ENCODE measurements at places on chromosomes 5 and 9.

DNA sequence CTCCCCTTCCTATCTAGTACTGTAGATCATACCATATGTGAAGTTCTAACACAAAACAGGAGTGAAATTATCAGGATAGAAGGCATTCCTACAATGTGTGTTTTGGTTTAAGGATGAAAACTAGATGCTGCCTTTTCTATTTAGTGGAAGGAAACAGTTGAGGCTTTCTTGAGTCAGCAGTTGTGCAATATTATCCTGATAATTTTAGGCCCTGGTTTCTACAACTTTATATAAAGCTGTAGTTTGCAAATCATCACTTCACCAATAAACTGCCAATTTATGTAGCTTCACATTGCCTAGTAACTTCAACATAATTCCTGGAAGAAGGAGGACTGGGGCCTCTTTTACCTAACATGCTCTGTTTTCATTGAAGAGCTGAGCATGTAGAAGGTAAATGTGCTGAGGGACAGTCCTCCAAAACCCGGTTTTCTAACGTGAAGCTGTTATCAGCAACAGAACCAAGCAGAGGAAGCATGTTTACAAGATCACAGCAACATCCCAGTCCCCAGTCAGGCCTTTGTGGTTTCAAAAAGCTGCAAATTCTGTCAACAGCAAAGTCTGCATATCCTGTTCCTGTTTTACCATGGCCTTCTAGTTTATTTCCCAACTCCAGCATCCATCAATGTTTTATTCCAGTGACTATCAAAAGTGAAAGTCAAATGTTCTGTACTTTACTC is 513.4 kb upstream of the MEF2C start:
- no peak for DNase-seq

DNA sequence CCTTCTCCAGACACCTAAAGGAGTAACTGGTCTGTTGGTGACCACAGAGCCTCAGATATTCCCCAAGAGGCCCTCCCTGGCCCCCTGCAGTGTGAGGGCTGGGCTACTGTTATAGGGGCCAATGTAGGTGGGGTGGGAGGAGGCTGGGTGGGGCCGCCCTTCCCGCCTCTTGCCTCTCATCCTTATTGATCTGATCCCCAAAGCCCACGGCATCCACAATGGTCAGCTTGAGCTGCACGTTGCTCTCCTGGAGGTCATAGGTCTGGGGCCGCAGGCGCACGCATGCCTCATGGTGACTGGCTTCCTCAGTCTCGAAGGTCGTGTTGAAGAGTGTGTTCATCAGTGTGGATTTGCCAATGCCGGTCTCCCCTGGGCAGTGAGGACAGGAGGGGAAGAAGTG is 13.0 kb downstream of the SEPTIN8 start:
- DNase-seq = no peak

DNA sequence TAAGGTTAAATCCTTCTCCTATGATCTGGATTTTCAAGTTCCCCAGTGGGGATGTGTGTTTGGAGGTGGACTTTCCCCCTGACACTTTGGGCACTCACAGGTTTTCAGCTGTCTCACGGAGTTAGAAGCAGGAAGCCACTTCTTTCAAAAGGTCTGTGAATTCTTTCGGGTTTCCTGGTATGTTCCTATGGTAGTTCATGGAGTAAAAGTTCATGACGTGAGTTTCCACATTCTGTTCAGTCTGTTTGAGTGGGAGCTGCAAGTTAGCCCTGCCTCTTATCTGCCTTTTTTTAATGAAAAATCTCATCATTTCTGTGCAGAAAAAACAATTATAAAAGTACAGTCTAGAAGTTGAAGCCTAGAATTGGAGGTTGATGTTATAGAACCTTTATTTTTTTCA is 24.9 kb upstream of the SNCAIP start:
- no peak for DNase-seq

- DNase-seq = peak; percentile 28
These were observed 53.4 kb downstream of the TENT4A start for GRCh38 chr5:6766604-6767093.

DNA sequence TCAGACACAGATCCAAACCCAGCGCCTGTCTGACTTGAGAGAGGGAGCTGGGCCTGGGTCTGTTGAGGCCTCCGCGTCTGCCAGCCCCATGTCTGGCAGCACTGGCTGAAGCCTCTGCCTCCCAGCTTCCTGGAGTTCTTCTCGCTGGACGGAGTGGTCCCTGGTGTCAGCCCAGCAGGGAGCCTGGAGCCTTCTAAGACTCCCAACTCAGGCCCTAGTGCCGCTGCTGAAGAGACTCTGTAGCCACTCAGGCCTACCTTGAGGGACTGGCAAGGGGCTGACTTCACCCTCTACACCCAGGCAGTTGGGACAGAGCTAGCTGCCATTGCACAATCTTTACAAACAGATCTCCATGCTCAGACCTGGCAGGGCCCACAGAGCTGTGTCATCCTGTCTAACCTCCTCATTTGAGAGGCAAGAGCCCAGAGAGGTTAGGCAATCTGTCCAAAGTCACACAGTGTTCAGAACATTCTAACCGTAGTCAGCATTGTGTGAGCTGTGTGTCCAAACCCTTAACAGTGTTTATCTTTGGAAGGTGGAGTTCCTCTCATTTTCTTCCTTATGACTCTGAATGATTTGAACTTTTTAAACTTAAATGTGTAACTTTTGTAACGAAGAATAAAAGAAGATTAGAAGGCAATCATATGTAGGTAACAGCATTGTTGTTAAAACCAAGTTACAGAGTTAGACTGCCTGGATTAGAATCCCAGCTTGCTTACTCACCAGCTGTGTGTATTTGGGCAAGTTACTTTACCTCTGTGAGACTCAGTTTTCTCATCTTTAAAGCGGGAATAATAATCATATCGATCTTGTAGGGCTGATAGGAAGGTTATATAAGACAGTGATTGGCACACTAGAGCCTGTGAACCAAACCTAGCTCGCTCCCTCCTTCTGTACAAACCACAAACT is 4.6 kb upstream of the DUSP1 start:
- DNase-seq = no peak

DNA sequence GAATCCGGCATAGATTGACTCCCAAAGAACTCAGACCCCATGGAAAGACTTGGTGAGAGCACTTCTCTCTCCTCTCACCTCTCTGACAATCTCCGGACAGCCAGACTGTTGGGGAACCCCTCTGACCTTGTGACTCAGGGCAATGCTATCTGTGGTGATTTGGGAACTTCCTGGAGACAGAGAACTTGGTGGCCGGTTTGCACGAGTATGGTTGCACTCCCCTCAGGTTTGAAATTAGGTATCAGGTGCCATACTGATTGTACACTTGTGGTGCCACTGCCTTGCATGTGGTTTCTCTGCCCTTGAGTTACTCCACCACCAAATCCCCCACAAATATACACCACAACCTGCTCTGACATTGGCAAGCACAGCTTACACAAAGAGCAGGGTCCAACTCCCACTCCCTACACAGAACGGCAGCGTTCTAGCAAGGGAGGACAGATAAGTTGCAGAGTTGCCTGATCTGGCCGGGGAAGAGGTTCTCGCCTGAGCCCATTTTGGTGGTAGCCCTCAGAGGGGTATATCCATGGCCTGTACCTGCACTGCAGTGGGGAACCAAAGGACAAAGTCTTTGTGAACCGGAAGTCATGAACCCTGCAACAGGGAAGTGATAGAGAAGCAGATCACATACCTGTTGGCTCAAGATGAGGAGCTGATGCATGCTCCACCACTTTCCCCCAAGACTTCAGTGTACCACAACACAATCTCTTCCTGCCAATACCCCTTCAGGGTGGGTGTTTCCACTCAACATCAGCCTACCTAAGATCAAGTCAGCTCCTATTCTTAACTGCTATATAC is 255.1 kb downstream of the MCTP1 start:
- no peak for DNase-seq

GRCh38 chr9:128104171-128104618 is 23.3 kb downstream of the PTGES2 start:
- DNase-seq = no peak

DNA sequence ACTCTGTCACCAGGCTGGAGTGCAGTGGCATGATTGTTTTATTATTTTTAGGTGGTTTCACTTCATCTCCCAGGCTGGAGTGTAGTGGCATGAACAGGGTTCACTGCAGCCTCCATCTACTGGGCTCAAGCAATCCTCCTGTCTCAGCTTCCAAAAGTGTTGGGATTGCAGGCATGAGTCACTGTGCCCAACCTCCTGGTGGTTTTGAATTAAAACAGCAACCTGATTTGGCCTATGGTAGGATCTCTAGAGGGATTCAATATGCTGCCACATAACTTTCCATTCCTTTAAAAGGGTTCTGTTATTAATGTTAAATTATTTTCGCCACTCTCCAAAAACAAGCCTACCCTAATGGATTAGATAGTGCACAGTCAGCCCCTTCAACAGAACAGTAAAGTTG is 9.9 kb upstream of the HSPA4 start:
- no peak for DNase-seq

DNA sequence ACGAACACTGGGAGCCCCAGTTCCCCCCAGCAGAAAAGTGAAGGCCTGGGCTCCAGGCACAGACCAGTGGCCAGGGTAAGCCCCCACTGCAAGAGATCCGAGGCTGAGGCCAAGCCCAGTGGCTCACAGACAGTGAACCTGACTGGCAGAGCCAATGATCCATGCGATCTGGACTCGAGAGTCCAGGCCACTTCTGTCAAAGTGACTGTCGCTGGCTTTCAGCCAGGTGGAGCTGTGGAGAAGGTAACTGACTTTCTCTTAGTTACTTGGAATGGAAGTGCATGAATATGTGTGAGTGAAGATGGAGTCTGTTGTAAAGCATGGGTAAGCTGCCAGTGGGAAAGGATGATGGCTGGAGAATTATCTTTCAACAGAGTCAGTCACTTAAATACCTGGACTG is 99.7 kb downstream of the GOLPH3 start:
- no peak for DNase-seq

GRCh38 chr5:154332451-154332850 is 113.3 kb upstream of the SAP30L start:
- DNase-seq = no peak

DNA sequence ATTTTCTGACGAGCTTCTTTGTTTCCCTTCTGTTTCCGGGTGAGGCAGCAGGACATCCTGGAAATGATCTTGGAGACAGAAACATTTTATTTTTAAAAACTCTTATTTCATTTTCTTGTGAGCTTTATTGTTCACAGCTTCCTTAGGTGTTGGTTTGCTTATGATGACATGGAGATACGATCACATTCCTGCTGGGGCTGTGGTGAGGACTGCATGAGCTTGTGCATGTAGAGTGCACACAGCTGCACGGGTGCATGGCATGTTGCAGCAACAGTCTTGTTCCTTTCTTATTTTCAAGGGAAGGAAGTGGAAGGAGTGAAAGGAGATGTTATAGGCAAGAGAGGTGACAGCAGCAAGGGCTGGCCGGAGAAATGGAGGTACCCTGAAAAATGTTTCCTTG is 1.2 kb downstream of the BTNL8 start:
- DNase-seq = no peak

DNA sequence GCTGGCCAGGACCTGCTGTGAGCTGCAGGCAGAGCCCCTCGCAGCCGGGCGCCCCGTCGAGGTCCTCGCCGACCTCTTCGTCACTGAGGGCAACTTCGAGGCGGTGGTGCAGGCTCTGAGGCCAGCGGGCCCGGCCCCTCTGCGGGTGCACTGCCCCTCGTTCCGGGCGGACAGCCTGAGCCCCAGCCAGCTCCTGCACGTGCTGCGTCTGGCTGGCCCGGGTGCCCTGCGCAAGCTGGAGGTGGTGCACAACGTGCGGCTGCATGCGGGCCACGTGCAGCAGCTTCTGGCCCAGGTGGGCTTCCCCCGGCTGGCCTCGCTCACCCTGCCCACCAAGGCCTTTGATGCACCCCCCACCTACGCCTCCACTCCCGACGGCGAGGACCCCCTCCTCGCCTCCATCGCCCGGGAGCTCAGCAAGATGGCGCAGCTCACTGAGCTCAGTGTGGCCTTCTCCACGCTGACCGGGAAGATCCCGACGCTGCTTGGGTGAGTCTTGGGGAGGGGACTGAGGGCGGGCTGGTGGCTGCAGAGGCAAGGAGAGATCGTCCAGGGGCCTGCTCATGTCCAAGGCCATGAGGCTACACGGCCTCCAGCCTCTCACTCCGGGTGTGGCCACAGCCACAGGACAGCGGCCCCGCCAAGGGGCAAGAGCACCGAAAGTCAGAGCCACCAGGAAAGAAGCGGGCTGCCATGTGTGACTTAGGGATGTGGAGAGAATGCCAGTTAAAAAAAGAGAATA is 825 bp downstream of the LRRC14B start:
- no peak for DNase-seq

- no peak for DNase-seq
These were observed 11.7 kb downstream of the MAP3K1 start for GRCh38 chr5:56827049-56827448.

GRCh38 chr9:76567086-76567485 is 108.1 kb downstream of the GCNT1 start:
- no peak for DNase-seq

GRCh38 chr9:83570359-83570758 is 32.2 kb upstream of the FRMD3 start:
- DNase-seq = no peak

- DNase-seq = no peak
These were observed 10.6 kb downstream of the GRIN3A start for GRCh38 chr9:101727612-101728524.

- no peak for DNase-seq
These were observed 25.7 kb upstream of the UGCG start for GRCh38 chr9:111870774-111871498.

GRCh38 chr9:14089051-14089803 is 224.7 kb downstream of the NFIB start:
- DNase-seq = no peak

- DNase-seq = peak; percentile 49
These were observed 33.3 kb downstream of the PPP1R2B start for GRCh38 chr5:156883316-156883875.

DNA sequence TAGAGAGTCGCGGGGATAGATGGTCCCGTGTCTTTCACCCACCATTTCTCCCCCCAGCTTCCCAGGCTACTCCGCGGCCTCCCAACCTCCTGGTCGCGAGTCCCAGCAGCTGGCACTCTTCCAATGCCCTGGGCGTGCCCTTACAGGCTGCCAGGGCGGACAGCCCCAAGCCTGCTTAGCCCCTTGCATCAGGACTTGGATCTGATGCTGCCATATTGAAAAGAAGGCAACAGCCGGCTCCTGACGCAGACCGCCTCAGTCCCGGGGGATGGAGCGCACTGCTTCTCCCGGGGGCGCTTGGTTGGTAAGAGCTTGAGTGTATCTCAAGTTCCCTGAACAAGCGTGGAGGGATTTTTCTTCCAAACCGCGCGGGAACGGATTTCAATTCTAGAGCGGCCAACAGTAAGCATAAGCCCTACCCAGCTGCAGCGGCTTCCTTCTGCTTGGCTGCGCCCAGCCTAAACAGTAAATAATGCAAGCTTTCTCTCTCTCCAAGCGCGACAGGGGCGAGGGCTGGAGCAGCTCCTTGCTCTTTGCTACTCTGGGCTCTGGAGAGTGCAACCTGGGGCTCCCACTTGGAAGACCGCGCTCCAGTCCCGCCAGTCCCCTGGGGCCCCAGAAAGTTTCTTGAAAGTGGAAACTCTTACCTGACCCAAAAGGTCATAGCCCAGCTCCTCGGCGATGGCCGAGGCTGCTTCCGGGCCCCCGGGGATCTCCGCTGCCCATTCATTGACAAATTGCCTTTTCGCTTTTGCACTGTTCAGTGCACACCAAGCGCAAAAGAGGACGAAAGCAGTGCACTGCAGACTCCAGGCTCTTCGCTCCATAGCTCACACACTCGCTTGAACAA is 607 bp downstream of the PCSK1 start:
- DNase-seq = peak; percentile 39

All from NCI-H1436 treated with DMSO at 0.1 percent for 48 hours (cell line).